ENCODE measurements at places on chromosomes 2 and 18.

DNA sequence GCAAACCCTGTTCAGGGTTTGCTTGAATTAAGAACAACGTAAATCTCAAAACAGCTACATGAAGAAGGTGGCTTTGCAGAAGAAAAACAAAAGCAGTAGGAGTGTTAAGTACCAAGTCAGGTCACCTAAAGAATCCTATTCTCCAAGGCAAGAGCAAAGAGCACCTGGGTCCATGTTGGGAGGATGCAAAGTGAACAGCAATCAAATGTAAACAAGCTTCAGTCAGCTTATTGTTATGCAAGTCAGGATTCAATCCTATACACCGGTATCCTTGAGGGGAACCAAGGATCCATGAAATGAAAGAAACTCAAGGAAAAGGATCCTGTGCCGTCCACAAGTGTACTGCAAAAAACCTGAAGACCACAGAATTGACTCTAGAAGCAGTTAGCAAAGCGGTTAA, 261.0 kb upstream of the DDX18 start:
- DNase-seq: no peak

GRCh38 chr2:45191976-45192375, 182.7 kb upstream of the SIX2 start:
- DNase-seq: no peak

DNA sequence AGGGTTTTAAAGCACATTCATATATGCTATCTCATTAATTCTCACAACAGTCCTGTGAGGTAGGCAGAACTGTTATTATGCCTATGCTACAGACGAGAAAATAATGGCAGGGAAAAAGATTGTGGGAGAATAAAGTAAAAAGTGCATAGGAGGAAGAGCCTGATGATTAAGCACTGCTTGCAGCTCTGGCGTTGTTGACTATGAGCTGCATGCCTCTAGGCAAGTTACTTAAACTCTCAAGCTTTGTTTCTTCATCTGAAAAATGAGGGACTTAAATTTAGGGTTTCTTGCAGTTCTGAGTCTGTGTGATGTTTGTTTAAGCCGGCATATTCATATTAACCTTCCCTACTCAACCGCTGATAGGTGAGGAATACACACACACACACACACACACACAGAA, 51.6 kb upstream of the RAPH1 start:
- DNase-seq: no peak

- DNase-seq: no peak
Measured at GRCh38 chr2:147847746-147848391, 3.0 kb downstream of the ACVR2A start.

DNA sequence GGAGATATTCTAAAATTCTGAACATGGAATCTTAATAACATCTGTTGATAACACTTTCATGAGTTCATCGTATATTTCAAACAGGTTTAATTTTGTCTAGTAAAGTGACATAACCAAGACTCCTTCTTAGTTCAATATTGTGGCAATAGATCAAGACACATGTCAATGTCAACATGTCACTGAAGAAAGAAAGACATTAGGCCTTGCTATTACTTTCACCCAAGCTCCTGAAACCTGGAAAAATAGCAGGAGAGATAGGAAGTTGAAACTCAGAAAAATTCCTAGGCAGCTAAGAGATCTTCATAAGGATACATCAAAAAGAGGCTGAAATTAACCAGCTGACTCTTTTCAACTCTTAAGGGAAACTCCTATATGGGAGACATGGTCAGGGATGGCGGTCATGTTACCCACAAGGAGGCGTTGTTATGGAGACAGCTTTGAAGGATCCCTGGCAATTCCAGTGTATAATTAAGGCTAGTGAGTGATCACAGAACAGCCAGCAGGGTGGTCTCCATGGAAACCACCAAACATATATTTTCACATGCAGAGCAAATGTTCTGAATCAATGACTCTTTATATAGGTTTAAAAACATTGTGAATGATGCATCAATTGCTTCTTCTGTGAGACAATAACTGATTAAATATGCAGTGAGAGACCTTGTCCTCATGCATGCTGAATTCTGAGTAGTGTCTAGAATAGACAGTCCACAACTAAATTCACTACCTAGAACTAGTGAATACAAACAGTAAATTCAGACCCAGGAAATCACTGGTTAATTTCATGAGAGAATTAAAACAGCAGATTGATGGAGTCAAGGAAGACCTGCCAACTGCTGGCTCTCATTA, 115.3 kb upstream of the RIOK3 start:
- DNase-seq: peak; percentile 69

All from right renal cortex interstitium (tissue), 3 donors.